ENCODE measurements at places on chromosomes 6 and 20. TPM values are rescaled to one million over a fixed set of nuclear protein-coding genes. Genes with fewer than 3 reads are reported as not detected.

- no peak for DNase-seq
- no peaks in the 10 kb centered on the region for H3K27me3 ChIP-seq
- H3K4me3 ChIP-seq = peak overlapping the region; percentile 99
- H3K36me3 ChIP-seq = peaks cover 7% of the 10 kb centered on the region
- H3K27ac ChIP-seq = no peak overlapping the region
Measured at GRCh38 chr6:33202799-33203198, 1.7 kb upstream of the HSD17B8 start.

GRCh38 chr20:22369100-22369499, 215.3 kb downstream of the FOXA2 start:
- no peak overlapping the region for H3K27ac ChIP-seq
- no peaks in the 10 kb centered on the region for H3K36me3 ChIP-seq
- H3K27me3 ChIP-seq = no peaks in the 10 kb centered on the region
- no peak overlapping the region for H3K4me3 ChIP-seq

GRCh38 chr6:43999628-44000027, 127.6 kb downstream of the MRPL14 start:
- no peaks in the 10 kb centered on the region for H3K36me3 ChIP-seq
- no peak overlapping the region for H3K4me3 ChIP-seq
- H3K4me1 ChIP-seq = peaks cover 12% of the 10 kb centered on the region
- DNase-seq = no peak
- H3K27ac ChIP-seq = no peak overlapping the region

- no peaks in the 10 kb centered on the region for H3K27me3 ChIP-seq
- DNase-seq = no peak
- H3K27ac ChIP-seq = no peak overlapping the region
- no peaks in the 10 kb centered on the region for H3K36me3 ChIP-seq
Measured at GRCh38 chr6:109632405-109632804, 58.6 kb downstream of the AK9 start.

- no peaks in the 10 kb centered on the region for H3K36me3 ChIP-seq
- DNase-seq = no peak
- no peak overlapping the region for H3K4me3 ChIP-seq
- H3K27ac ChIP-seq = no peak overlapping the region
- H3K4me1 ChIP-seq = no peaks in the 10 kb centered on the region
Measured at GRCh38 chr20:9942736-9943135, 92.1 kb upstream of the ANKEF1 start.

DNA sequence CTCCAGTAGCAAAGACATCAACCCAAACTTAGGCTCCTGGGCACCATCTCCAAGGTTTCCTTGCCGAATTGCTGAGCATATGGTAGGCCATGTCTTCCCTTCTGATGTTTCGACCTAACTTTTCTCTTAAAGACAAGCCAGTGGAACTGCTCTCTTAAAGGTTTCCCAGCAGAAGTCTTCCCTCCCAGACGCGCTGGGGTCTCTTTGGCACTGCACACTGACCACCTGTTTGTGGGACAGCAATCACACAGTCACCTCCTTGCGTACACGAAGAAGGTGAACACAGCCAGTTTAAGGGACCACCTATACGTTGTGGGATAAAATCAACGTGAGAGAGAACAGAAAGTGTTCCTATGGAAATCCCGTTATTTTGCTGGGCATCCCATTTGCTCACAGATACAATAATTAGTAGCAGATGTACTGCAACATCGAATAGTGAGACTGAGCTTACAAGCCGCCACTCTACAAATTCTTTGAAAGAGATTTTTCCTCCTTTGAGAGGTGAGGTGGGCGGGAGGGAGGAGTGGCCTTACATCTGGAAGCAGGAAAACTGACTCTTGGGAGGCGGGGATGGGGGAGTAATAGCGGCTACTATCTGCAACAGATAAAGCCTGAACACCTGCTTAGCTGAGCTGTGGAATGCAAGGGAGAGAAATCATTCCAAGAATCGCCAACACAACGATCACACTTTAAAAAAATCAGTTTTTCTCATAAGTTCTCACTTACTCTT, 9.9 kb downstream of the GRIK2 start:
- DNase-seq = no peak
- H3K4me3 ChIP-seq = peak overlapping the region; percentile 58
- H3K36me3 ChIP-seq = no peaks in the 10 kb centered on the region
- no peaks in the 10 kb centered on the region for H3K4me1 ChIP-seq
- H3K27me3 ChIP-seq = peaks cover 4% of the 10 kb centered on the region

DNA sequence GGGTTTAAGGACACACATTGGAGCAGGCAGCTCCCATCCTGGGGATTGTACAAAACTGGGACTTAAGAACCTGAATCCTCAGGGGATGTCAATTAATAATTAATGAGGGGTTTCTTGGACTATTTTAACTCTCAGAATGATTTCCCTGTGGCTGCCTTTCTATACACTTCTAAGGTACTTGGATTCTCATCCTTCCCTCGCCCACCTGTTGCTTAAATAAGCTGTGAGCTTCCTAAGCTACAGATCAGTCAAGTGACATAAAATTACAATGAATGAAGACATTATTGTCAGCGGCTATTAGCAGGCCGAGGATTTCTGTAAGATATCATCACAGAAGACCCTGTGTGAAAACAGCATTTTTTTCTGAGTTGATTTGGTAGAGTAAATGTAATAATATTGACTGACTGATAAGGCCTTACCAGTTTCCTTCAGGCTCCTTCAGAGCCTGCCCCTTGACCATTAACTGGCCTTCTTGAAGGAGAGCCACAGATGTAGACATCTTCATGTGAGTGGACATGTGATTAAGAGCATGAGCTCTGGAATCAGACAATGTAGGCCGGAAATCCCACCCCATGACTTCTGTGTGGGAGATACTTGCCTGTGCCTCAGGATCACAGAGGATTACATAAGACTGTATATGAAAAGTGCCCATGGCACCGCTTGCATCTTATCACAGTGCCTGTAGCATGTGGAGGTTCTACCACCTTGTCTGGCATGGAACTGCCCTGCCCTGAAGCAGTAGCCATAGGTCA, 101.7 kb downstream of the TULP4 start:
- H3K4me3 ChIP-seq = no peak overlapping the region
- no peaks in the 10 kb centered on the region for H3K36me3 ChIP-seq
- peaks cover 41% of the 10 kb centered on the region for H3K4me1 ChIP-seq
- no peaks in the 10 kb centered on the region for H3K27me3 ChIP-seq
- no peak for DNase-seq

GRCh38 chr20:13396022-13396421, 174.9 kb downstream of the ISM1 start:
- H3K36me3 ChIP-seq = no peaks in the 10 kb centered on the region
- no peak overlapping the region for H3K4me3 ChIP-seq
- no peaks in the 10 kb centered on the region for H3K27me3 ChIP-seq

GRCh38 chr6:169972101-169972651, 220.8 kb downstream of the ERMARD start:
- DNase-seq = no peak
- H3K27ac ChIP-seq = no peak overlapping the region
- H3K4me1 ChIP-seq = no peaks in the 10 kb centered on the region
- H3K27me3 ChIP-seq = no peaks in the 10 kb centered on the region
- no peaks in the 10 kb centered on the region for H3K36me3 ChIP-seq
- H3K4me3 ChIP-seq = no peak overlapping the region

GRCh38 chr6:168238159-168238909, 81.2 kb downstream of the DACT2 start:
- H3K4me3 ChIP-seq = no peak overlapping the region
- DNase-seq = peak; percentile 53

GRCh38 chr6:129195643-129196042, 312.7 kb downstream of the LAMA2 start:
- H3K4me3 ChIP-seq = no peak overlapping the region
- no peak for DNase-seq
- no peak overlapping the region for H3K27ac ChIP-seq
- H3K27me3 ChIP-seq = no peaks in the 10 kb centered on the region
- no peaks in the 10 kb centered on the region for H3K4me1 ChIP-seq

DNA sequence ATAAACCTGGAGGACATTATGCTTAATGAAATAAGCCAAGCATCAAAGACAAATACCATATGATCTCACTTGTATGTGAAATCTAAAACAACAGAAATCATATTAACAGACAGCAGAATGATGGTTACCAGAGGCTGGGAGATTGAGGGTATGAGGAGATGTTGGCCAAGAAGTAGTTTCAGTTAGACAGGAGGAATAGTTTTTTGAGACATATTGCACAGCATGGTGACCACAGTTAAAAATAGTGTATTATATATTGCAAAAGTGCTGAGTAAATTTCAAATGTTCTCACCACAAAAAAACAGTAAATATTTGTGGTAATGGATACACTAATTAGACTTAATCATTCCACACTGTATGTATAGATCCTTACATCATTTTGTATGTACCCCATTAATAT, 1.8 kb downstream of the GABRR1 start:
- no peaks in the 10 kb centered on the region for H3K36me3 ChIP-seq
- DNase-seq = no peak
- H3K27ac ChIP-seq = no peak overlapping the region
- no peaks in the 10 kb centered on the region for H3K27me3 ChIP-seq
- H3K4me1 ChIP-seq = peaks cover 9% of the 10 kb centered on the region

- peak; percentile 91 for DNase-seq
- no peaks in the 10 kb centered on the region for H3K27me3 ChIP-seq
- H3K4me3 ChIP-seq = peak overlapping the region; percentile 64
- no peaks in the 10 kb centered on the region for H3K36me3 ChIP-seq
- peaks cover 43% of the 10 kb centered on the region for H3K4me1 ChIP-seq
Measured at GRCh38 chr6:132153221-132153898, 202.2 kb upstream of the CCN2 start.

- H3K27ac ChIP-seq = no peak overlapping the region
- DNase-seq = peak; percentile 68
- no peaks in the 10 kb centered on the region for H3K36me3 ChIP-seq
- no peaks in the 10 kb centered on the region for H3K27me3 ChIP-seq
Measured at GRCh38 chr6:1770968-1771723, 161.4 kb downstream of the FOXC1 start.

DNA sequence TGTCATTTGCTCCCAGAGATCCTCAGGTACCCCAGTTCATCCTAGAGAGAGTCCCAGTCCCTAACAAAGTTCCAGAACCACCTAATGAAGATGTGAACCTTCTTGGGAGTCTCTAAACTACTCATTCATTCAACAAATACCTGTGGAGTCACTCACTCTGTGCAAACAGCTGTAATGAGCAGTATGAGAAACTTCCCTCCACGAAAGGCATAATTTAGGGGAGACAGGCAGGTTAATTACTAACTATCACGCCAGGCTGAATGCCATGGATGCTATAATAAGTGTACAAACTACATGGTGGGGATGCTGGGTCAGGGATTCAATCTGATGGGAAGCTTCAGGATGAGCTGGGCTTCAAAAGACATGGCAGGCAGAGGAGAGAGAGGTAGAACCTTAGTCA, 70.1 kb upstream of the AFDN start:
- H3K4me1 ChIP-seq = no peaks in the 10 kb centered on the region
- H3K27ac ChIP-seq = no peak overlapping the region
- no peak overlapping the region for H3K4me3 ChIP-seq
- H3K36me3 ChIP-seq = no peaks in the 10 kb centered on the region

GRCh38 chr20:25389401-25389857, 1.2 kb downstream of the ABHD12 start:
- H3K4me3 ChIP-seq = peak overlapping the region; percentile 84
- no peaks in the 10 kb centered on the region for H3K27me3 ChIP-seq
- H3K27ac ChIP-seq = peak overlapping the region; percentile 77

- H3K27me3 ChIP-seq = no peaks in the 10 kb centered on the region
- no peaks in the 10 kb centered on the region for H3K36me3 ChIP-seq
- no peak overlapping the region for H3K4me3 ChIP-seq
- DNase-seq = no peak
- H3K27ac ChIP-seq = no peak overlapping the region
Measured at GRCh38 chr6:17591287-17591686, 8.8 kb upstream of the FAM8A1 start.

DNA sequence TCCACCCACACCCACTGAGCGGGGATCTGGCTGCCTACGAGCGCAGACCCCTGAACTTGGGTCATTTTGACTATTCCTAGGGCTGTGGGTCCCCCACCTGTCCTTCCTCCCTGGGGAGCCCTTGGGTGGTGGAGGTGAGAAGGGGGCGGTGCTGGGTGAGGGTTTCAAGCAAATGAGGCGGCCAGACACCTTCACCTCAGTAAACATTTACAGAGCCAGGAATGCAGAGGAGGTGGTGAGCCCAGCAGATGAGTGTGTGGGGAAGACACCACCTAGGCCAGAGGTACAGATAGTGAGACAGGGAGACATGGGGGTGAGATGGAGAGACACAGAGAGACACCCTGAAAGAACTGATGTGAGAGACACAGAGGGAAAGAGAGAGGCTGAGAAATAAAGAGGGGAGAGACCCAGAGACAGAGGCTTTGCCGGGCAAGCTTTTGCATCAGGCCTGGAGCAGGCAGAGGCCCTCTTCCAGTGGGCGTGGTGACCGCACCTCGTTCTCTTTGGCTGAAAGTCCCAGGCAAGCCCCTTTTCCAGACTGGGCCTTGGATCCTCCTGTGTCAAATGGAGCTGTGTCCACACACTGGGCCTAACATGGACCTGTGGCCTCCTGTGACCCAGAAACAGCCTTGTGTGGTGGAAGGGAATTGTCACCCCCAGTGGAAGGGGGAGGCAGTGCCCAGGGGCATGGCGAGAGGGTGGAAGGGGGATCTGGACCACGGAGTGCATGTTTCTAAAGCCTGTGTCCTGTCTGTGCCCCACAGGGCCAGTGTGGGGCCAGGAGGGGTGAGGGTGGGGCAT, 29.7 kb downstream of the CEBPB start:
- no peak overlapping the region for H3K4me3 ChIP-seq
- no peak overlapping the region for H3K27ac ChIP-seq
- no peak for DNase-seq
- H3K4me1 ChIP-seq = peaks cover 14% of the 10 kb centered on the region

GRCh38 chr6:23180504-23181293, 611.3 kb downstream of the HDGFL1 start:
- DNase-seq = peak; percentile 57
- H3K36me3 ChIP-seq = no peaks in the 10 kb centered on the region
- H3K4me3 ChIP-seq = no peak overlapping the region
- no peak overlapping the region for H3K27ac ChIP-seq
- H3K4me1 ChIP-seq = peaks cover 6% of the 10 kb centered on the region

DNA sequence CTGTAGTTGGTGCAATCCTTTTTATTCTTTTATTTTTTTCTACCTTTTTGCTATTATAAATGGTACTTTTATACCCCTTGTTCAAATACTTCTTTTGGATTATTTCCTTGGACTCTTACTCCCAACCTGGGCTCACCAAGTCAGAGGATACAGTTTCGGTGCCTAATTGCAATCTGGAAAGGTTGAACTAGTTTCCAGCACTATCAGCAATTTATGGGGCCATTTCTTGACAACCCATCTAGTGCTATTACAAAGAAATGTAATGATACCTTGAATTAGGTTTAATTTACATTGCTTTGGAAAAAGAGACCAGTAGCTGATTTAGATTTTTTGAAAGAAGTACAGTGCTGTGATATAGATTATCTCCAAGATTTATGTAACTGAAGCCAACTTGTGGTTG, 5.2 kb downstream of the PTPRA start:
- H3K36me3 ChIP-seq = no peaks in the 10 kb centered on the region
- no peaks in the 10 kb centered on the region for H3K27me3 ChIP-seq
- no peak overlapping the region for H3K4me3 ChIP-seq
- peak overlapping the region; percentile 49 for H3K27ac ChIP-seq
- peaks cover 12% of the 10 kb centered on the region for H3K4me1 ChIP-seq
- no peak for DNase-seq

GRCh38 chr6:40543776-40544175, 43.4 kb downstream of the LRFN2 start:
- no peak overlapping the region for H3K4me3 ChIP-seq
- H3K36me3 ChIP-seq = no peaks in the 10 kb centered on the region
- no peaks in the 10 kb centered on the region for H3K4me1 ChIP-seq
- DNase-seq = no peak
- peaks cover 8% of the 10 kb centered on the region for H3K27me3 ChIP-seq

The GNAS gene
- total RNA-seq = 904 TPM

The SOX18 gene
- total RNA-seq = not detected

The NOTCH4 gene
- total RNA-seq = 0.65 TPM

The VSX1 gene
- not detected for total RNA-seq

The BACH2 gene
- total RNA-seq = under 0.01 TPM

The SLC35F1 gene
- not detected for total RNA-seq

The SNTA1 gene
- 24.2 TPM for total RNA-seq

The SRSF6 gene
- 44.8 TPM for total RNA-seq

The SLC17A3 gene
- total RNA-seq = not detected

The TMEM200A gene
- 43.3 TPM for total RNA-seq

Measured in GM23248 (cell line).